ENCODE measurements at places on chromosomes 3 and 15. TPM values are rescaled to one million over a fixed set of nuclear protein-coding genes. Genes with fewer than 3 reads are reported as not detected.

REC114 gene
- polyA plus RNA-seq = not detected

OR4M2 gene
- polyA plus RNA-seq = not detected

CCR3 gene
- polyA plus RNA-seq = not detected

FOXL2NB gene
- polyA plus RNA-seq = not detected

PLSCR2 gene
- 9.1 TPM for polyA plus RNA-seq

GOLGA8N gene
- polyA plus RNA-seq = 0.59 TPM

SETMAR gene
- polyA plus RNA-seq = 23.4 TPM

SMCO1 gene
- polyA plus RNA-seq = 1.5 TPM

COPS2 gene
- 105 TPM for polyA plus RNA-seq

CPNE9 gene
- polyA plus RNA-seq = 12.5 TPM

HCN4 gene
- 4.7 TPM for polyA plus RNA-seq

NMD3 gene
- polyA plus RNA-seq = 19.3 TPM

SENP5 gene
- polyA plus RNA-seq = 11.7 TPM

WWTR1 gene
- 4.8 TPM for polyA plus RNA-seq

PRKCD gene
- polyA plus RNA-seq = 25.2 TPM

GPR149 gene
- not detected for polyA plus RNA-seq

LRRK1 gene
- polyA plus RNA-seq = 1.1 TPM
